NCI-H2029 treated with DMSO at 0.1 percent for 48 hours (cell line): ENCODE measurements at places on chromosomes 4 and X.

DNA sequence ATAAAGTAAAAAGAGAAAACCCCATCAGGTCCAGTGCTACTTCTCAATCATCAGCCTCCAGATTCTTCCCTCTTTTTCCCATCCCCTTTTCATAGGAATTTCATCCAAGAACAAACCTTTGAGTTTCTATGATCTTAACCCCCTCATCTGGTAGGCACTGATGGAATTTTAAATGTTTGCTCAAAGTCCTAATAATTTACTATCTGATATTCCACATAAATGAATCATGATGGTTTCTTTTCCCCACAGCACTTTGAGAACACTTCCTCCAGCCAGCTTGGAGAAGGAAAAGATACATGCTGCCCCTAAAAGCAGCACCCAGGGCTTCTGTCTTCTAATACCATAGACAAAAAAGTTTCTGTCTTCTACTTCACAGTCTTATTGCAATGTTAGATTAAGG is 19.4 kb upstream of the KLHL8 start:
- no peak for DNase-seq

DNA sequence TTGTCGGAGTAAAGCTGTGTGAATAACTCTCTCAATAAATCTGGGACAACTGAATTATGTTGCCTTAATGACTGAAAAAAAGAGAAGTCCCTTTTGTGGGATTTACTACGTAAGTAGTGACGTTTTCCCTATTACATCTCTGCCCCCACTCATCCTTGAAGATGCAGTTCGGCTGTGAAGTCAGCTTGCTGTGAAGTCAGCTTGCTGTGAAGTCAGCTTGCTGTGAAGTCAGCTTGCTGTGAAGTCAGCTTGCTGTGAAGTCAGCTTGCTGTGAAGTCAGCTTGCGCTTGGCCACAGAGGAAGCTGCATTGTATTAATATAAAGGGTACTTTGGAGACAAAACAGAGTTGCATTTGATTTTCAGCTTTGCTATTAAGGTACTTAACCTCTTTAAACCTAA is 8.0 kb upstream of the VAMP7 start:
- DNase-seq = no peak

DNA sequence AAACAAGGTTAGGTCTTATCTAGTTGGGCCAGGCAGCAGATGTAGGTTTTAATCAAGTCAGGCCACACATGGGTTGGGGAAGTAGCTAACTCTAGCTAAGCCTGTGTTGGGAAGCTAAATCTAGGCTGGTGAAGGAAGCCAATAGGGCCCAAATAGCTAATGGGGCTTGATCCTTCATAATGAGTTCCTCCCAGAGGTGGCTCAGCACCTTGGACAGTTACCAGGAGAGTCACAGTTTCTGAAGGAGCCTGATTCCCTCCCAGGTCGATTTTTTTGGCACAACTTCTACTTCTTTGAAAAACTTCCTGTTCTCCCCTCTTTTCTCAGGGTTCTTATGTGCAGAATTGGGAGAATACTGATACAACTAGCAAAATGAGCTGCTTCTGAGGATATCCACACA is 242.5 kb upstream of the PRPS2 start:
- no peak for DNase-seq

- DNase-seq = no peak
These were observed 108.7 kb upstream of the PAK3 start for GRCh38 chrX:110987292-110987691.

DNA sequence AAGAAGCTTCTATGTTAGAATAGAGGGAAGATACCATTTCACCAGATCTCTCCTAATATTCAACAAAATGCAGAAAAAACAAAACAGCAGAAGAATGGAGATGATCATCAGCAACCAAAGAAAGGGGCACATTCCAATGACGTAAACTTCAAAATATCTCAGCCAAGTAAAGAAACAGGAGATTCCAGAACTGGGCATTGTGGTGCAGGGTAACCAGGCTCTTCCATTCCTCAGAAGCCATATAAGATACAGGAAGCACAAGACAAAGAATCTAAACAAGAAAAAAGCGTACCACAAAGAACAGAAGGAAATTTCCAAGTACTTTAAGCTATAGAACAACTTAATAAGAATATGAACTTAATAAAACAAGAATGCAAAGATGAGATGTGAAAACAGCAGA is 6.9 kb upstream of the ARMCX4 start:
- no peak for DNase-seq

- no peak for DNase-seq
These were observed 469.0 kb upstream of the MAGEB2 start for GRCh38 chrX:29746326-29746725.

- DNase-seq = no peak
These were observed 494.5 kb downstream of the BCOR start for GRCh38 chrX:39603230-39603629.

GRCh38 chrX:127038065-127038464 is 218.5 kb downstream of the PRR32 start:
- DNase-seq = no peak

DNA sequence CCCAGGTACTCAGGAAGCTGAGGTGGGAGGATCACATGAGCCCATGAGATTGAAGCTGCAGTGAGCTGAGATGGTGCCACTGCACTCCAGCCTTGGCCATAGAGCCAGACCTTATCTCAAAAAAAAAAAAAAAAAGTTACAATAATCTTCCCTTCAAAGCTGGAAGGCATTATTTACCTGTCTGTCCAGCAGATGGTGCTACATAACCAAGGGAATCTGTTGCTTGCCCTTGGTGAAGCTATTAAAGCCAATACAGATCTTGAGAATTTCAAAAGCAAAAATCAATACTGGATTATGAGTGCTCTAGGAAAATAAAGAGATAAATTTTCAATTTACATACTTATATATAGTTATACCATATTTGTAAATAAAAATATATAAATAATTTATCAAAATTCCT is 25.9 kb downstream of the PKD2 start:
- DNase-seq = no peak

- DNase-seq = no peak
These were observed 317.9 kb downstream of the LDB2 start for GRCh38 chr4:16580514-16580913.

- no peak for DNase-seq
These were observed at the start of gene IL2RG for GRCh38 chrX:71111141-71111843. Gene IL2RG (minus strand): TSS chrX:71111577. CDS start chrX:71111539, 38 bp downstream.

- no peak for DNase-seq
These were observed 37.4 kb downstream of the NFXL1 start for GRCh38 chr4:47876784-47877546.

GRCh38 chr4:6012200-6012599 is 6.0 kb downstream of the C4orf50 start:
- no peak for DNase-seq
